Stimulated activated CD8-positive, alpha-beta memory T cell treated with anti-CD3 and anti-CD28 coated beads, Interleukin-7, amount 100 ng/mL, for 48 hours (primary cell): ENCODE measurements at places on chromosomes 6 and 20.

DNA sequence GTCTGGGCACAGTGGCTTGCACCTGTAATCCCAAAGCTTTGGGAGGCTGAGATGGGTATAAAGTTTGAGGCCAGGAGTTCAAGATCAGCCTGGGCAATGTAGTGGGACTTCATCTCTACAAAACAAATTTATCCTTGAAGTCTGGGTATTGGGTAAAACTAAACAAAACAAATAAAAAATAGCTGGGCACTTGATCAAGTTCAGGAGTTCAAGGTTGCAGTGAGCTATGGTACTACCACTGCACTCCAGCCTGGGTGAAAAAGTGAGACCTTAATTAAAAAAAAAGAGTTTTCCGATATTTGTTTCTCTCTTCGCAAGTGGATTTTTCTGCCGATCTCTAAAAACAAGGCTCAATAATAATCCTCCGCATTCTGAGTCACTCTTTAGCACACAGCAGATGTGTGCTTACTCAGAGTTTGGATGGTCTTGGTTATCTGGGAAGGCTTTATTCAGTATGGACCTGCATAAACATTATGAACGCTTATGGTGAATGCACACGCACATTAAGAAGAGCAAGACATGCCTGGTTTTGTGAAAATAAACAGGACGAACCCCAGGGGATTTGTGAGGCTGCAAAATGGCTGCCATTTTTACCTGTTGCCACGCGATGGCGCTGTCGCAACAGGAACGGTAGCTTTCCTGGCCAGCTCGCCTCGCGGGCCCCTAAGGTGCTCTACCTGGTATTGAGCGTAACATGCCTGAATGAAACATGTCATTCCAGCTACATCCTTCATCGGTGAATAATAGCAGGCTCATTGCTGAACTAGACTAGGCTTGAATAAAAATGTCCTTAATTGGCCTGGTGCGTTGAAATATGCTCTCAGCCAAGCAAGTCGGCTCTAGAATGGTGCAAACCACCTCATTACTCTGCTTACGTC is 6.0 kb downstream of the OPN5 start:
- DNase-seq = peak; percentile 31

DNA sequence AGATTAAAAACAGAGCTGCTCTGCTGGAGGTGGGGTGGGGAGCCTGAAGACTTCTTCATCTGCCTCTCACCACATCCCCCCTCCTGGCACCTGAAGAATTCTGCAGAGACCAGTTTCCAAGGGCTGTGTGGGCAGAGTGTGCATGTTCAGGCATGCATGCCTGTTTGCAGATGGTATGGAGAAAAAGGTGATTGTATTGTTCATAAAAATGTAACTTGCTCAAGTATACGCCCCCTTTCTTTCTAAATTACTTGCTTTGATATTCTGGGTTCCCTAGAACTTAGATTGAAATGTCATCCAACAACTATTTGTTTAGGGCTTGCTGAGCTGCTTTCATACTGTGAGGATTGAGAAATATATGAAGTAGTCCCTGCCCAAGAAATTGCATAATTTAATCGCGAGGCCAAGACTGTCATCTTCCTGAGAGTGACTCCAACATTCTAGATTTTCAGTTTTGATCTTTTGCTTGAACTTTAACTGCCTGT is 83.6 kb downstream of the LCA5 start:
- no peak for DNase-seq

DNA sequence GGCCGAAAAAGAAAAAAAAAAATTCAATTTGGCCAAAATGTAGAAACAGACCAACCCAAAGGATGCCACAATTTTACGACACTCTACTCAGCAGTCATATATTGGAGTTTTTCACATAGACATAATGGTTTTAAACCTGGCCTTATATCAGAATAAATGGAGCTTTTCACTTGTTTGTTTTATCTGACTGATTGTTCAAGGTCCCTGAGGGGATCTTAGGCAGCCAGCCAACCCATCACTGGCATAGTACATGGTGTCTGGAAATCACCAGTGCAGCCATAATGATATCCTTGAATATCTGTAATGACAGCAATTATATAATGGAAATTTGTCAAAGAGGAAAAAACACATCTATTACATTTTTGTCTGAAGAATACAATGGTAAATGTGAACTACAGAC is 96.9 kb downstream of the PRSS35 start:
- no peak for DNase-seq

- DNase-seq = peak; percentile 40
These were observed 5.2 kb downstream of the FNDC1 start for GRCh38 chr6:159174263-159174969.

- DNase-seq = no peak
These were observed 32.1 kb downstream of the TRAM2 start for GRCh38 chr6:52544602-52545405.

- no peak for DNase-seq
These were observed 48.2 kb downstream of the CENPW start for GRCh38 chr6:126388104-126388598.

DNA sequence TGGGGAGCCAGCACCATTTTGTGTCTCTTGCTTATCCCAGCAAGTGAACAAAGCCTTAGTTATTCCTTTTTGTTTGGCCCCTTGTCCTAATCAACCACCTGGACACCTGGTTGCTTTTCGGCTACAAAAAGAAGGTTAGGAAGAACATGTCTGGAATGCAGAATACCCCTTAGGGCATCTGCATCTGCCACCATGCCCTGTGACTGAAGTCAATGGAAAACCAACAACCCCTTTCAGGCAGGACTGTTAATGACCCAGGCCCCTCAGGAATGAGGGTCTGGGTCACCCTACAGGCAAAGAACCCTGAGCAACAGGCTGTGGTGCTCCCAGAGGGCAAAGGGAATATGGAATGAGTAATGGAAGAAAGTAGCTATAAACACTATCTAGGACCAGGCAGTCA is 78.5 kb downstream of the PDE10A start:
- DNase-seq = no peak

GRCh38 chr6:31530659-31531058 is 1.9 kb downstream of the MCCD1 start:
- no peak for DNase-seq

GRCh38 chr6:12576389-12576788 is 140.2 kb upstream of the PHACTR1 start:
- DNase-seq = no peak

- DNase-seq = no peak
These were observed 334.3 kb downstream of the ZFAND3 start for GRCh38 chr6:38153798-38154345.

GRCh38 chr6:48961781-48962415 is 501.2 kb downstream of the MMUT start:
- DNase-seq = no peak

DNA sequence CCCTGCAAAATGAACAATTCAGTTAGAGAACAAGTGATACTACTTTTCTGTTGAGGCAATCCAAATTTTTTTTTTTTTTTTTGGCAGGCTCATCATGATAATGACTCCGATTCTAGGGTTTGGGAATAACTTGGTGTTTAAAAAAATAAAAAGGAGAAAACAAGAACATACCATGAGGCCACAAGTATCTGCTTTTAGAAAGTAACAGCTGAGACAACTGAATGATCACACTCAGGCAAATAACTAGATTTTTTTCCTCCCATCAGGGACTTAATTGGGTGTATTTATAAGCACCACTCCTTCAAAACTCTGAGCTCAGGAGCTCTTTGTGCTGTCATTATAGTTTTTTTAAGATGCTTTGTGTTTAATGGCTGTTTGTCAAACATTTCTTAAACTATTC is 29.6 kb downstream of the PAK5 start:
- DNase-seq = no peak

- DNase-seq = no peak
These were observed 38.5 kb upstream of the MLIP start for GRCh38 chr6:54072635-54073313.

- no peak for DNase-seq
These were observed 42.5 kb upstream of the ADGRF1 start for GRCh38 chr6:47084610-47085009.

DNA sequence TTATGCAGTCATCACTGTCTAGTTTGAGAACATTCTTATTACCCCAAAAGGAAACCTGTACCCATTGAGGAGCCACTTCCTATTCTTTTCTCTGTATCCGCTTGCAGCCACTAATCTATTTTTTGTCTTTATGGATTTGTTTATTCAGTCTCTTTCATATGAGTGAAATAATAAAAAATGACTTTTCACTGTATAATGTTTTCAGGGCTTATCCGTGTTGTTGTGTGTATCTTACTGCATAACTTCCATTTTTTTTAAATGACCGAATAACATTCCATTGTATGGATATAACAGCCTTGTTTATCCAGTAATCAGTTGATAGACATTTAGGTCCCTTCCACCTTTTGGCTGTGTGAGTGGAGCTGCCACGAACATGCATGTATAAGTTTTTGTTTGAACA is 86.6 kb downstream of the ZFAND3 start:
- DNase-seq = no peak

DNA sequence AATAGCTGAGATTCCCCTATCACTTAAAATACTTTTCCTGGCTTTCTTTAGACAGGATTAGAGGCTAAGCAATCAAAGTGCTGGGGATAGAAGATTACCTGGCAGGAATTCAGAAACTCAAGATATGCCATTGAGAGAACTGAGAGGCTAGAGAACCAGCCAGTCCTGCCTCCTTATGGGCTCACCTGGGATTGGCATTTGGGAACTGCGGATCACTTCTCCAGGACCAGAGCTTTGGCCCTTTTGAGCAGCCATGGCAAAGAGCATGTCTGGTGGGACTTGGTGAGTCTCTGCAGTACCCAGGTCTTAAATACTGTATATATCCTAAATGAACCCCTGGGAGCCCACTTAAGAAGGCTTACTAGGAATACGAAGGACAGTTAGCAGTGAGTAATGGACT is 399.1 kb downstream of the BTBD3 start:
- DNase-seq = no peak

DNA sequence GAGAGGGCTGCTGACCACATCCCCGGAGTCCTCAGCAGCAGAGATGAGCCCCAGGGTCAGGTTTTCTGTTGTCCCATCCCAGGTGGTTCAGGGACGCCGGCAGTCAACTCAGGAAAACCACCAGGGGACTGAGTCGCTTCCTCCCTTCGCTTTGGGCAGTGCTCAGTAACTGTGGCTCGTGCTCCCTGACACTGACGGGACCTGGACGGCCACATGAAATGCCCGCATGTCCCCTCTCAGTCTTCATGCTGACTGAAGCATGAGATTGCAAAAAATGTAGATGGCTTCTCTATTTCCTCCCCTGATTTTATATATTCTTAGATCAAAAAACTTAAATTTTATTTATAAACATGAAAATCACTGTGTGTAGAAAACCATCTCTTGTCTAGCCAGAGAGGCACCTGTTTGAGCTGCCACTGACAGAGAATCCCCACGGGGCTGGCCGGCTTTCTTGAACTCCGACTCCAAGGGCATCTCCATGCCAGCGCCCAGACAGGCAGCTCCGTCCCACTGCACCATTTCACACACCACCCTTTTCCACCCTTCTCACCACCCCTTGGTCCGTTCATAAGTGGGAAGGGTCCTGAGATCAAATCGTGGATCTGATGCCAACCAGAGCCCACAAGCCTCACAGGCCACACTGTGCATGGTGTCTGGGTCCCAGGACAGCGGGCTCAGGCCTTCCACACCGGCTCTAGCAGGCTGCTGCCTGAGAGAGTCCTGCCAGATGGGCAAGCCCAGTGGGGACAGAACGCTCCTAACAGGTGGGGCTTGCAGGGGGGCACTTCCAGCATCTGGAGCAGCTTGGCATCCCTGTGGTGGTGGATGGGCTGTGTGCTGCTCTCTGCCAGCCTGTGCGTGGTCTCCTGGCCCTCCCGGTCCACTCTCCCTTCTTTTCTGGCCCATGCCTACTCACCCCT is 98.2 kb downstream of the SMOC2 start:
- DNase-seq = no peak

GRCh38 chr20:40331249-40331648 is 357.8 kb downstream of the MAFB start:
- no peak for DNase-seq

DNA sequence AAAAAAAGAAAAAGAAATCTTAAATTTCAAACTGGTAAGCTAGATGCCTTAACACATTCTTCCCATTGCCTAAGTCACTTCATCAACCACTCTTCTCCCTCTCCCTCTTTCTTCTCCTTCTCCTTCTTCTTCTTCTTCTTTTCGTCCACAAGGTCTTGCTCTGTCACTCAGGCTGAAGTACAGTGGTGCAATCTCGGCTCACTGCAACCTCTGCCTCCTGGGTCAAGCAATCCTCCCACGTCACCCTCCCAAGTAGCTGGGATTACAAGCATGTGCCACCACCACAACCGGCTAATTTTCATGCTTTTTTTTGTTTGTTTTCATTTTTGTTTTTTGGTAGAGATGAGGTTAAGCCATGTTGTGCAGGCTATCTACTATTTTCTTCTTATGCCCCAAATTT is 60.2 kb downstream of the GPR63 start:
- no peak for DNase-seq

- DNase-seq = no peak
These were observed 38.8 kb downstream of the SESN1 start for GRCh38 chr6:109055771-109056235.

DNA sequence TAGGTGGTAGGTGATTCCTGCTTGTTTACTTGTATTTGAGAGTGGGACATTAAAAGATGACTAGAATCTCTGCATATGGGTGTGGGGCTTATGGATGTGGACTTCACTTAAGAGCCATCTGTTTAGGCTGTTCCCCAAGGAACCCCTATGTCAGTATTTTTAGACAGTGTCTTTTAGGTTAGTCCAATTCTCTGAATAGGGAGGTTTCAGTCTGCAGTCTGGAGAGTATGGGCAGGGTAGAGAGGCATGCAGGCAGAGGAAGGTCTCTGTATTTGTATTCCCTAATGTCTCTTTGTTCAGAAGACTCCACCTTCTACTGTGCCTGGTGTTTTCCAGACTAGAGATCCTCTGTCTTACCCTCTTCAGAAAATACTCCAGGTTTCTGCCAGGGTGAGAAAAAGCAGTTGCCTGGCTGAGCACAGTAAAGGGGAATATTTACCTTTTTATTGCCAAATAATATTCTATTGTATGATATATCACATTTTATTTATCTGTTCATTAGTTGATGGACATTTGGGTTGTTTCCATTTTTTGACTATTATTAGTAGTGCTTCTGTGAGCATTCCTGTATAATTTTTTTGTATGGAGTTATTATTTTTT is 19.1 kb downstream of the SLX4IP start:
- DNase-seq = no peak

DNA sequence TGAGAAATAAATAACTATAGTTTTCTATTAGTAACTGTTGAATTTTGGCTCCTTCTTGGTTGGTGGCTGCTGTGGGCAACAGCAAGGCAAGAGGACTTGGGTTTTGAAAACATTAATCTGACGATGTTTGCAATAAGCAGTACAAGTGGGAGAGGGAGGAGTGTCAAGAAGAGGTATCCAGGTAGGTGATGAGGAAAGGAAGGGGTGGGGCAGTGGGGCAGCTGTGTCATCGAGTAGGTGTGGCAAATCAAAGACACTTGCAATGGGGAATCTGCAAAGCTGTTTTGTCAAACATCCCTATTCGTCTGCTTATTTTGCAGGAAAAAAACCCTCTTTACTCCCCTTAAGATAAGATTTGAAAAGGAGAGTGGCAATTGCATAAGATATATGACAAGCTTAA is 171.9 kb upstream of the MAP3K7 start:
- no peak for DNase-seq

GRCh38 chr6:36033935-36034334 is 6.3 kb downstream of the MAPK14 start:
- no peak for DNase-seq

- DNase-seq = no peak
These were observed 69.3 kb downstream of the MDN1 start for GRCh38 chr6:89750338-89750737.
